ENCODE measurements at places on chromosomes 2 and 18.

- no peak for DNase-seq
These were observed 46.0 kb upstream of the MBP start for GRCh38 chr18:77178559-77178958.

DNA sequence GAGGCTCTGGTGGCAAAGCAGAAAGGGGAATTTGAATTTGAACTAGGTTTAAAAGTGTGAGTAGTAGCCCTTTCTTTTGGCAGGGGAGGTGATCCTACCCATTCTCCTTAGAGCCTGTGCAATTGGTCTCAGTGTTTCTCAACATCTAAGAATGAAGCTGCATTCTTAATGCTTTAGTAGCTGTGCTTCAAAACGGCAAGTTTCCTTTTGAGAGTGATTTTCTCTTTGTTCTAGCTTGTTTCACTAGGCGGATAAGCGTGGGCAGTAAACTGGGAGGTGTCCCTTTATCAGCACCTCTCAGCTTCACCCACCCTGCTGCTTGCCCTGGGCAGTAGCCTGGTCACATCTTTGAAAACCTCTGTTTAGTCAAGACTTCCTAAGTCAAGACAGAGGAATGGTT is 6.7 kb downstream of the CRIM1 start:
- DNase-seq, result no peak

- no peak for DNase-seq
These were observed 201.5 kb upstream of the ITGA4 start for GRCh38 chr2:181255651-181256050.

DNA sequence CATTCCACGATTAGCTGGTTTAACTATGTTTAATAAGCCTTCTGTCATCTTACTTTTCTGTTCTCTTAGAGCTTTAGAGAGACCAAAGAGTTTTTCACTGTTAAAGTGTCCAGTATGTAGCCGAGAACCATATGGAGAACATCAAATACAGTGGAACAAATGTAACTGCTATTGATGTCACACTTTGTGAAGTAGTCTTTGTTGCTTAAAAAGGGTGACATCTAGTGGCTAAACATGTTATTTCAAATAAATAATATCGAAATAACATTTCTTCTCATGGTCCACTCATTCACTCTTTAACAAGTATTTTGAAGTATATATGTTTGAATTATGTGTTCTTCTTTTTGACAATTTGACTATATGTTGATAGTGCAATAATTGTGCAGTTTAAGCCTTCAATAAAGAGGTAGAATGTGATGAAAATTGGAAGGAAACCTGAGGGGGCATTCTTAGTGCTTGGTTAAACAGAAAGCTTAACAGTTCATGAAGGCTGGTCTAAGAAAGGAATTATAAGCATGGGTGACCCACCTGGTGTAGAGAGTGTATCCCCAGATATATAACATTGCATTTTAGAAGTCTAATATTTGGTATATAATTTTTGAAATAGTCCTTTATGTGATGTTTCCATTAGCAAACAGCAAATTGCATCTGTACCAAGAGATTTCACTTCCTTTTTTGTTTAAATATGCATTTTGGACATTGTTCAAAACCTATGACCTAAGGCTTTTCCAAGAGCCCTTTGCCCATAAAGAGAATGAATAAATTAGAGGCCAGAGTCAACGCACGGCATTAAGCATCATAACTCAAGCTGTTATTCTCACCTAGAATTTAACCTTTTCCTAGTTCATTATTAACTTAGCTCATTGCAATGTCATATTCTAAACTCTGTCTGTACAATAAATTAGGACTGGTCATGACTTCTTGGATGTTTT is 112.1 kb downstream of the KYNU start:
- DNase-seq, result no peak

DNA sequence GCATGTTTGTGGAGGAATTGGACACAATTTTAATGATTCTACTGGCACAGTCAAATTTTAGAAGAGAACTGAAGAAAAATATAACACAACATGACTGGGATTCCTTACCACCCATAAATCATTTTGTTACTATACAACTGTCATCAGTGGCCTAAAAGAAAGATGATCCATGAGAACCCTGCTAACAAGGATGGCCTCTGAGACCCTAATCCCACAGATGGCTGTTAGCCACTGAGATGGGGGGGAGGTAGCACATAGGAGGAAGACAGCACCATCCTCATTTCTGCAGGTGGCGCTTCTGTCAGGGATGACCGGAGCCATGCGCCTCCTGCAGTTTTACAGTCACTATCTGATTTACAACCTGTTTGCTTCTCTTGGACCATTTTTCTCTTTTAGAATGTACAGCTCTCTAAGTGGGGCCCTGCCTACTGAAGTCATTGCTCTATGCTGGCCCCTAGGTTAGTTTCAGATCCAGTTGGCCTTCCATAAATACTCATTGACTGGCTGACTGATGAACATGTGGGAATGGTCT is 279.8 kb downstream of the NAPG start:
- DNase-seq, result no peak

DNA sequence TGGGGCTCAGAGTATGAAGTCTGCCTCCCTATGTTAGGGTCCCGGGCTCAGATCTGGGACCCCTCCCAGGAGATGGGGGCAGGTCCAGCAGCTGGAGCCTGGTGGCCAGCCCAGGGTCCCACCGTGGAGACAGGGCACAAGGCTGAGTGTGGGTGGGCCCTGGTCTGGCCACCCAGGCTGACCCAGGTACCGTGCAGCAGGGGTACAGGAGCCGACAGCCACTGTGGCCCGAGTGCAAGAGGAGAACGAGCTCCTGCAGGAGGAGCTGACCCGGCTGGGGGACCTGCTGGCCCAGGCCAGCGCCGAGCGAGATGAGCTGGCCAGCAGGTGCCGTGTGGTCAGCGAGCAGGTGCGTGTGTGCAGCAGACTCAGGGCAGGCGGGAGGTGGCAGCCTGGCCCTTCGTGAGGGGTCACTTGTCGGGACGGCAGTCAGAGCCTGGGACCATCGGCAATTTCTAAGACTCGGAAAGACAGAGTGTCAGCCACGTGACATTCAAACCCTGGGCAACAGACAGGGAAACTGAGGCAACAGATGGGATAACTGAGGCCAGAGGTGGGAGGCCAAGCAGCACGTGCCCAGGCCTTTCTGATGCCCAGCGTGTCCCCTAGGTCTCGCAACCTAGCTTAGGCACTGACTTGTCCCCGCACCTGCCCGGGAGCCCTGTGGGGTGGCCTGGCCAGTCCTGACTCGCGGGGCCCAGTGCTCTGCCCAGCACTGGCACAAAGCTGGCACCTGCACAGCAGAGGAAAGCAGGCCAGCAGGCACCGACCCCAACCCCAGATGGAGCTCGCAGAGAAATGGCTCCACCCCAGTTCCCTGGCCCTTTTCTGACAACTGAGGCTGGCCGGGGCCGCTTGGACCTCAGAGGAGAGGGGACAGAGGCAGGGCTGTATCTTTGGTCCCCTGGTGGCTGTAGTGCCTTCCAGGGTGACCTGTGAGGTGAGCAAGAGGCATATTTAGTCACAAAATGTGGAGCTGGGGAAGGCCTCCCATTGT is 13.9 kb downstream of the CROCC2 start:
- no peak for DNase-seq

Data from stimulated activated CD4-positive, alpha-beta T cell treated with anti-CD3 and anti-CD28 coated beads, TNF-alpha, amount 100 ng/mL, for 1 hour (primary cell).